Stimulated activated CD4-positive, alpha-beta T cell treated with anti-CD3 and anti-CD28 coated beads, Interleukin-15, amount 100 ng/mL, for 48 hours (primary cell): ENCODE measurements at places on chromosomes 7 and 10.

DNA sequence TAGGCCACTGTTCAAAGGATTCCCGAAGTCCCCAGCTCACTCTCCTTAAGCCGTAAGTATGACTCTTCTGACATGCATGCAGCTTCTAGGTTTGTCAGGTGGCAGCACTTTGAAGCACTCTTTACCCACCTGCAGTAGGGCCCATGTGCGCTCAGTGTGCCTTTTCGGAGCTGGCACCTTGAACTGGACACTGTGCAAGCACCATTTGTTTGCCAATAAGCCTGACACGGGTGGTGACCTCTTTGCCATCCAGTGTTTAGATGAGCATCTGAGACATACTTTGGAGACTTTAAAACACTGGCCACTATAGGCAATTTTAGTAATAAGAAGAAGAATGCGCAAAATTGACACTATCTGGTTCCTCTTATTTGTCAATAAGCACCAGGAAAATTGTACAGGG lies 45.7 kb upstream of the GSAP start:
- DNase-seq: no peak

DNA sequence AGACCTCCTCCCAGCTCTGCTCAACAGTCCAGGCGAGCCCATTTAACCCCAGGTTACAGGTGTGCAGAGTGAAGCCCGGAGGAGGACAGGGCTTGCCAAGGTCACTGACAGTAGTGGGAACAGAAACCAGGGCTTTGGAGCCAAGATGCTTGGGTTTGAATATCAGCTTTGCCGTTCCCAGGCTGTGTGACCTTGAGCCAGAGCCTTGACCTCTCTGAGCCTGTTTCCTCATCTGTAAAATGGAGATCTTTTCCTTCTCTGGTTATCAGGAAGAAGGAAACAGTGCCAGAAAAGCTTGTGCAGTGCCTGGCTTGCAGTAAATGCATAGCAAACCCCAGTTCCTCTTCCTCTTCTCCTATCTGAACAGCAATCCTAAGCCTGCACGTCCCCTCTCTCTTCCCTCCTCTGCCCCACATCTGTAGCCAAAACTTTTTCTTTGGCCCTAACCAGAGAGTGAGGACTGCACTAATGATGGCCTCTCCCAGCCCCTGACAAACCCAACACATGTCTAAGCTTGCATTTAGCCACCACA lies 21.4 kb upstream of the MLXIPL start:
- DNase-seq: no peak

GRCh38 chr7:83339907-83340306 lies 177.2 kb upstream of the PCLO start:
- DNase-seq: no peak

DNA sequence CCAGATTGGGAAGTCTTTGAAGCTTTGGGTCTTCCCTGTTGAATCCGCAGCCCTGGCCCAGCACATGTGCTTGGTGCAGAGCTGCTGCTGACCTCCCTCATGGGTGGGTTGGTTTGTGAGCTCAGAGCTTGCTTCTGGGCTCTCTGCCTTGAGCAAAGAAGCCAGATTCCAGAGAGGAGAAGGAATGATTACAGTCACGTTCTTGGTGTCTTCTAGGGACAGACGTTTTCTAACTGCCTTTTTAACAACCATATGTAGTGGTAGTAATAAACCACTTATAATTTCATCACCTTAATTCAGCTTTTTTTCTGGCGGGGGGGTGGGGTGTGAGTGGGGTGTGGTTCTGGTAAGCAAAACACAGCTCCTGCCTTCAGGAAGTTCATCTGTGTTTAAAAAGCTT lies 39.5 kb downstream of the LRMDA start:
- DNase-seq: no peak

DNA sequence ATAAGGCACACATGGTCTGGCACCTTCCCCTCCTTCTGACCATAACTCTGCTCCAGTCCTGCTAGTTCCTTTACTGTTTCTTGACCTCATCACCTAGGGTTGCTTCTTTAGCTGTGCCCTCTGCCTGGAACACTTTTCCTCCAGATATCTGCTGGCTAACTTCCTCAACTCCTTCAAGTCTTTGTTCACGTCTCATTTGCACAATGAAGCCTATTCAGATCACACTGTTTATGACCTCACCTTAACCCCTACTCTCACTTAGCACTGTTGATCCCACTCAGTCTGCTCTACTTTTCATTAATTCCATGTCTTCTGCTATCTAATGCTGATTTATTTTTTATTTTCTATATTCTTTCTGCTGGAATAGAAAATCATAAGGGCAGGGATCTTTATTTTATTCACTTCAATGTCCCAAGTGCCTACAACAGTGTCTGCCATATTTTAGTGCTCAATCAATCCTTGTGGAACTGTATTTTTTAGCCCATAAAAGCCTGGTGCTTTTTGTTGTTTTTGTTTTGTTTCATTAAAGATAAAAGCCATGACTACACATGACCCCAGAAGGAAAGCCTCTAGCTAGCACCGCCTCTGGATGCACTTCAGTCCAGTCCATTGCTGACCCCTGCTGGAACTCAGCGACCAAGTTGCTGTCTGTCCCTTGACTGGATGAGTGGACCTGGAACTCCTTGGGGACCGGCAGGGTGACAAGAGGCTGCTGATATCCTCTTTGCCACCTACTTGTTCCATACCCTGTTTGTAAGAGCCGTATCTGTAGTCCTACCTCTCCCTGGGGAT lies 12.3 kb downstream of the KLF14 start:
- DNase-seq: no peak

DNA sequence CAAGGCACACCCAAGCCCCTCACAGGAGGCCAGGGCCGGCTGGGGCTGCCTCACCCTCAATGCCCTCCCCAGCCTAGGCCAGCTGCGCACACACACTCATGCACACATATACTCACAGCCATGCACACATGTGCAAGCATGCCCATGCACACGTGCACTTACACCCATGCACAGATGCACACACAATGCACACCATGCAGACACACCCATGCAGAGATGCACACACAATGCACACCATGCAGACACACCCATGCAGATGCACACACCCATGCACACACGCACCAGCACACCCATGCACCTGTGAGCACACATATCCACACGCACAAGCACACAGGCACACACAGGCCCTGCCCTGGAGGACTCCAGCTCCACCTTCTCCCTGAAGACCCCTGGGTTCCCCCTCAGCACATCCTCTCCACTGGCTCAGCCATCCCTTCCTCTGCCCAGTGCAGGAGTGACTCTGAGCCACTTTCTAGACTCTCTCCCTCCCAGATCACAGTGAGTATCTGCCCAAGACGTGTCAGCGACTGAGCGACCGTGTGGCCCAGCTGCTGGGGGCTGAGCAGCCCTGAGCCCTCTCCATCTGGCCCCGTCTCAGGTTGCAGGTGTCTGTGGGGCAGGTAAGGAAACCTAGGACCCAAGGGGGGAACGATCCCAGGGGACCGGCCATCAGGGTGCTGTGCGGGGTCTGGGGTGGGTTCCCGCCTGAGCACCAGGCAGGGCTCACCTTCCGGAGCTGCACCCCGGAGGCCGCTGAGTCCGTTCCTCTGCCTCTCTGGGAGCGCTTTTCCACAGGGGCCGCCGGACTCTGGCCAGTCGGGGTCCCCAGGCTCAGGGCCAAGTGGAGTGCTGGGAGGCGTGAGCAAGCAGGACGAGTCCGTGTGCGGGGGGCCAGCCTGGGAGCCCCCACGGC lies 25.8 kb downstream of the AP5Z1 start:
- no peak for DNase-seq

DNA sequence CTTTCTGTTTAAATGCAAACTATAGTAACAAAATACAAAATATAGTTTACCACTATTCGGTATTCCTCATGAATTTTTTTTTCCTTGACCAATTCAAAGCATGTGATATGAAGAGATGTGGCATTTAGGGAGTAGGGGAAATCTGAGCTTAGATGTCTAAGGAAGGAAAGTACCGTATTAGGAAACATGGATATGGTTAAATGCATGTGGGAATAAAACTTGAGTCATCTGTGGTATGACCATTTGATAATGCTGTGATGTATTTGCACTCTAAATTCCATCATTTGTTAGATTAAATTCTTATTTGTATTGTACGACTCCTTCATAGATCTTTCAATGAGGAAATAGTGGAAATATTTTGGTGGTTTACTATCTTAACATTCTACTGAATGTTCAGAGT lies 19.7 kb downstream of the AHR start:
- DNase-seq: no peak

DNA sequence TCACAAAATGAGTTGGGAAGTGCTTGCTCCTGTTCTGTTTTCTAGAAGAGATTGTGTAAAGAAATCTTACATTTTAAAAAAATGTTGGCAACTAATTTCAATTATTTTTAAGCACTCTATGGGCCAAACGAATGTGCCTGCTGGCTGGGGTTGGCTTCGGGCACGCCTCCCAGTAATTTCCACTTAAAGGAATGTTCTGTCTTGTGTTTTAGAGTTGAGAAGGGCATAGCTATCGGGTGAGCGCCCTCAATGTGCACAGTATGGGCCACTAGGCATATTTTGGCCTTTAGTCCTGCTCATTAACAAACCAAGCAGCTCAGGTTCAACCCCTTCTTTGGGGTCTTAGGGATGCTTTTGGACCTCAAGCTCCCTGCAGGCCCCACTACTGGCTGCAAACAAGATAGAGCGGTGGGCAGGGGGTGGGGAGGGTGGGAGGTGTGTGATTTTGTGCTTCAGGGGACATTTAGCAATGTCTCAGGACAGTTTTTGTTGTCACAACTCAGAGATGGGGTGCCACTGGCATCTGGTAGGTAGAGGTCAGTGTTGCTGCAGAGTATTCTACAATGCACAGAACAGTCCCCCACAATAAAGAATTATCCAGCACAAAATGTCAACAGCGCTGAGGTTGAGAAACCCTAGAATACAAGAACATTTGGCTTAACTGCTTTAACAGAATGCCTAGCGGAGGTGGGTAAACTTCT lies 40.7 kb downstream of the TACC2 start:
- DNase-seq: no peak
